ENCODE measurements at places on chromosomes 4 and X. TPM values are rescaled to one million over a fixed set of nuclear protein-coding genes. Genes with fewer than 3 reads are reported as not detected.

PLAC8 gene
- total RNA-seq, result 1.4 TPM

CXCL6 gene
- 0.62 TPM for total RNA-seq

CD99 gene
- 7.2 TPM for total RNA-seq

IL2RG gene
- total RNA-seq, result not detected

INPP4B gene
- total RNA-seq, result 6.7 TPM

VCX gene
- not detected for total RNA-seq

FGFBP1 gene
- total RNA-seq, result not detected

NR0B1 gene
- total RNA-seq, result 0.31 TPM

NPY2R gene
- 1.2 TPM for total RNA-seq

ARHGAP4 gene
- 6.6 TPM for total RNA-seq

RAB9A gene
- 29.2 TPM for total RNA-seq

GLUD2 gene
- total RNA-seq, result 1.1 TPM

GAGE12J gene
- not detected for total RNA-seq

SLC39A8 gene
- total RNA-seq, result 10.3 TPM

SEPSECS gene
- total RNA-seq, result 14.8 TPM

RTL3 gene
- total RNA-seq, result not detected

ASB5 gene
- total RNA-seq, result 0.47 TPM

BGN gene
- total RNA-seq, result 1.9 TPM

HPGD gene
- total RNA-seq, result 4.2 TPM

SHROOM2 gene
- total RNA-seq, result 12.3 TPM

UBQLN2 gene
- total RNA-seq, result 20.0 TPM

ADH1A gene
- total RNA-seq, result not detected

NHSL2 gene
- total RNA-seq, result 0.78 TPM

GAGE1 gene
- not detected for total RNA-seq

RRAGB gene
- 62.1 TPM for total RNA-seq

GPR78 gene
- not detected for total RNA-seq

NIPAL1 gene
- 0.94 TPM for total RNA-seq

SPANXC gene
- not detected for total RNA-seq

AWAT2 gene
- not detected for total RNA-seq

SH3D19 gene
- 5.5 TPM for total RNA-seq

TCEAL2 gene
- total RNA-seq, result 18.7 TPM

SLC4A4 gene
- 15.6 TPM for total RNA-seq

F8A3 gene
- total RNA-seq, result 1.6 TPM

ATP8A1 gene
- 239 TPM for total RNA-seq

SMR3A gene
- total RNA-seq, result not detected

FAM53A gene
- 0.78 TPM for total RNA-seq

NPFFR2 gene
- total RNA-seq, result not detected

ENPP6 gene
- 0.94 TPM for total RNA-seq

DCAF12L2 gene
- total RNA-seq, result 9.0 TPM

SERPINA7 gene
- not detected for total RNA-seq

ADH7 gene
- not detected for total RNA-seq

EBP gene
- 43.5 TPM for total RNA-seq

CDKL2 gene
- total RNA-seq, result 59.4 TPM

MAGEA6 gene
- not detected for total RNA-seq

STPG2 gene
- total RNA-seq, result 15.6 TPM

FAM184B gene
- total RNA-seq, result 3.6 TPM

UCP1 gene
- total RNA-seq, result not detected

RBM46 gene
- total RNA-seq, result 0.31 TPM

DIPK2B gene
- 1.7 TPM for total RNA-seq

MSX1 gene
- total RNA-seq, result 3.0 TPM

NR3C2 gene
- 10.9 TPM for total RNA-seq

KLHL4 gene
- total RNA-seq, result 50.1 TPM

PHEX gene
- total RNA-seq, result 1.7 TPM

MAGEB1 gene
- total RNA-seq, result not detected

SHROOM3 gene
- total RNA-seq, result 17.8 TPM

SNCA gene
- 96.4 TPM for total RNA-seq

Measured in occipital lobe (tissue), 3 donors.